ENCODE measurements at places on chromosomes 1 and 21.

DNA sequence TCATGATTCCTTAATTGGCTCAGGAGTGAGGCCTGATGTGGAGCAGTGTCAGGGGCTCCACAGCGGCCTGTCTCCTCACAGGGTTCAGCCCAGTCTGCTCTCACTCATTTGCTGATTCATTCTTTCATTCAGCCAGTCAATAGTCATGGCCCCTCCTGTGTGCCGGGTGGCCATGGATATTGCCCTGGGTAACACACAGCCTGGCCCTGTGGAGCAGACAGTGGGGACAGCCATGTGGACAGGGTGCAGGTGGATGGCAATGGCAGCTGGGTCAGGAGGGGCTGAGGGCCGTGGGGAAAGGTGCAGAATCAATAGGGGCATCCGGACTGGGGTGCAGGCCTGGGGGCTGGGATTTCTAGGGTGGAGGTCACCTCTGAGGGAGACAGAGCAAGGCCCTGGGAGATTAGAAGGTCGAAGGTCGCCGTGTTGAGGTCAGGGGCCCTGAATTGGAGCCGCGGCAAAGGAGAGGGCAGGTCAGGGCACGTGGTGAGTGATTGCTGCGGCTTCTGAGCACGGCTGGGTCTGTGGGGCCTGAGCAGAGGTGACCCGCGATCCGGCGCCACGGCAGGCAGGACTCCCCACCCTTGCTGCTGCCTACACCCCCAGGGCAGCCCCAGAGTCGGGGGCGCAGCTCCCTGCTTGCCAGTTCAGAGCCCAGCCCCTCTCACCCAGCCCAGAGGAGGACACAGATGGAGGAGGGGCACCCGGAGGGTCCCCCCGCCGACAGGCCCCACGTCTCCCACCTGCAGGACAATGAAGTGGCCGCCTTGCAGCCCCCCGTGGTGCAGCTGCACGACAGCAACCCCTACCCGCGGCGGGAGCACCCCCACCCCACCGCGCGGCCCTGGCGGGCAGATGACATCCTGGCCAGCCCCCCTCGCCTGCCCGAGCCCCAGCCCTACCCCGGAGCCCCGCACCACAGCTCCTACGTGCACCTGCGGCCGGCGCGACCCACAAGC, 33.4 kb downstream of the SLC19A1 start:
- DNase-seq: peak; percentile 23

DNA sequence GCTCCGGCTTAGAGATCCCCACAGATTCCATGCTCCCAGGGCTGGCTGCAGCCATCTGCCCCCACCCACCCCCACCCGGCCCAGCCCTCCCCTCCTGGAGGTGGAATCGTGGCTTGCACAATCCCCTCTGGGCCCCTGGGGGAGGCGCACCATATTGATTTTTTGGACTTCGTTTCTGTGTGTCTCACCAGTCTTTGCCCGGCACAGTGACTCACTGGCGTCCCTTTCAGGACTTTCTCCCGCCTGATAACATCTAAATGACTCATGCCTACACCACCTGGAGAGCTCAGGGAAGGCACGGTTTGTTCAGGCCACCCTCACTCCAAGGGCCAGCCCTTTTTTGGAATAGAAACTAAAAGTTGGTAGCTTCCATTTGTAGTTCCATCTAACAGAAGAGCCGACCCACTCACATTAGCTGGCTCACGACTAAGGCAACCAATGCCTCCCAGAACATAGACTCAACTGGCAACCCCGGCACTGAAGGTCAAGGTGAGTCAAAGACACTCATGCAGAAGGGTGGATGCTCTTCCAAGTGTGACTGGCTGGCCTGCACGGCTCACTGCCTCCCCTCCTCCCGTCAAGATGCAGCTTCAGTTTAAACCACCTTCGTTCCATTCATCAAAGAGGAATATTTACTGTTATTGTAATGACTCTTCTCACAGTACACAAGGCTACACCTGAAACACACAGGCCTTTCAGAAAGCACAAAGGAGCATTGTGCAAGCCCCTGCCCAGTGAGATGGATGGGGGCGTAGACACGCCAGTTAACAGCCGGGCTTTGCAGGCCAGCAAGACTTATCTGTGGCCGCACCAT, 18.1 kb upstream of the ETS2 start:
- peak; percentile 88 for DNase-seq

DNA sequence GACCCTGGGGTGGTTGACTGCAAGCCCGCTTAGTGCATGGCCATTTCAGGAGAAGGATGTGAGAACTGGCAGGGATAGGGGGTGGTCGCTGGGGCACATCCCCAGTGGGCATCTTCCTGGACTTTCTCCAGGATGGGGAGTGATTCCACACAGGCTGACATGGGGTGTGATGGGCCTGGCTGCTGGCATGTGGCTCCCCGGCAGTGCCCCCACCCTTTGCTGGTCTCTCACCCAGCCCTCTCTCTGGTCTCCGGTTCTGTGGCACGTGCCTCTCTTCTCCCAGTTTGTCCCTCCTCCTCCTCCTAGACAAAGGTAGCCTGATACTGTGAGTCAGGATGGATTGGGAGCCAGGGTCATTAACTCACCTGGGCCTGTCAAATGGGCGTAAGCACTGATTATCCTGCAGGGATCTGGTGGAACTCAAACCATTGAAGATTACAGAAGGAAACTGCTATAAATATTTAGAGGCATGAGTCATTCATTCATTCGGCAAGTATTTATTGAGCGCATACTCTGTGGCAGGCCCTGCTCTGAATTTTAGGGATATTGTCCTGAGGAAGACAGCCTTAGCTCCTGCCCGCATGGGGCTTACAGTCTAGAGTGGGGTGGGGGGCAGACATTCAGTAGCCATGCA, 23.6 kb upstream of the EPS8L3 start:
- DNase-seq: no peak

GRCh38 chr1:245277276-245277675, 122.5 kb downstream of the KIF26B start:
- DNase-seq: peak; percentile 53

DNA sequence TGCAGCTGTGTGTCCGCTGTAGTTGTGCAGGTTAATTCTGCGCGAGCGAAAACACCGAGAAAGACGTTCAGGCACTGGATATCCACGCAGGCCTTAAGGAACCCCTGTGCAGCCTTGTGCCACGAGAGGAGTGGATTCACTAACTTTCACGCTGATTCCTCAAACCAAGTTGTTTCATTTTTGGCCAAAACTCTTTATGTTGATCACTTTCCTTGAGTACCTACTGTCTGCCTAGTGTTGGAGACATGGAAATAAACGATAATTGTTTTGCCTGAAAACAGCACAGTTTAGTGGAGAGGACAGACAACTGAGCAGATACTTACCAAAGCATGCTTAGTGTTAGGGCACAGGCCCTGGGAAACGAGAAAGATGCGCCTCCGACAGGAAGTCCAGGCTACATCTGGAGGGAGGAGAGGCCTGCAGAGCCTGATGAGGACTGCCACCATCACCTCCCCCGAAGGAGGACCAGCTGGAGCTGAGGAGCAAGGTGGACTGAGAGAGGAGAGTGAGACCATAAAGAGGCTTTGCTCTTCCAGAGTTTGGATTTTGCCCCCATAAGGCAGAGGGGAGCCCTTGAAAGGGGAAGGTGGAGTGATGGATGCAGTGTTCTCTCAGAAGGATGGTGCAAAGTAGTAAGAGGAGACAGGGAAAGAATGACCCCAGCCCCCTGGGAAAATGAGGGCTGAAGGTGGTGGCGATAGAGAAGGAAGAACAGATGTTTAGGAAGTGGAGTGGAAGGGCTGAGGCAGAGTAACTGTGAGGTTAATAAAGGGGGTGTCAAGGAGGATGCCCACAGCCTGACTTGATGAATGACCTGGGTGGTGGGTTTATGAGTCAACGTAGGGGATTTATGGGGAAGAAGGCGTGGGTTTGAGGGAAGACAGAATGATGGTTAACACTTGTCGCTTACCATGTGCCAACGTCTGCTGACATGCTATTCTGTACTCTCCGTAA, 956 bp upstream of the SCAF4 start:
- DNase-seq: peak; percentile 63

- no peak for DNase-seq
Measured at GRCh38 chr1:219159946-219160645, 13.6 kb upstream of the LYPLAL1 start.

All from mesendoderm (in vitro differentiated cells).